AG04449 (cell line): ENCODE measurements at places on chromosomes 13 and 19.

DNA sequence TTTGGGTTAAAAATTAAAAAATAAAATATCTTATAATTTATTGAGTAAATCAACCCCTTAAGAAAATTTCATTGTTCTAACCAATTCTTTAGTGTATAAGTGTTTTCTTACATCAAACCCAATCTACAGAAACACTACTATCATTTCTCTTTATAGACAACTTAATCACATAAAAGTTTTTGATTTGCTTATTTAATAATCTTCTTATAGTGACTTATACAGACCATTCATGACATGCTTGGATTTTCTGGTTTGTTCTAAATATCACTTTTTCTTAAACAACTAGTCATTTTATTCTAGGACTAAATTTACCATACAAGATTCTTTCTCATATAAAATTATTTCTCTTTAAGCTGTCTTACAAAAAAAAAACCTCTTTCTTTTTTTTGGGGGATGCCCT lies 27.3 kb upstream of the ZSCAN5A start:
- no peak for DNase-seq

DNA sequence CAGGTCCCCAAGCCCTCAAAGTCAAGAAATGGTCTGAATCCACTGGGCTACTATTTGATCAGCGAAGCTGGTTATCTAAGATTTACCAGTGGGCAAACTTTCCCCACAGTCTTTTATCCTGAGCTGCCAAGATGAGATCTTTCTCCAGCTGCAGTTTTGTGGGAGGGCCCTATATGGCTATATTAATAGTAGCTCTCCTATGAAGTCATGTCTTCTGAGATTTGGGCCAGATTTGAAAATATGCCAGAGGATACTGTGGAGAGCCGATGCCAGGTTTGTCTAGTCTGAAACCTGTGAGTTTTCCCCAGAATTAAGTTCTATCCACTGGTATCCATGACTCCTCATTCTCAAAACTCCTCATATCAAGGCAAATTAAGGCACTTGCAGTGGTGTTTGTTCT lies 173.2 kb downstream of the FLT1 start:
- no peak for DNase-seq

- DNase-seq: no peak
These were observed 40.6 kb downstream of the KATNAL1 start for GRCh38 chr13:30266756-30267155.

- no peak for DNase-seq
These were observed 29.3 kb downstream of the SLC7A1 start for GRCh38 chr13:29566206-29566605.

- no peak for DNase-seq
These were observed 529.6 kb downstream of the FGF9 start for GRCh38 chr13:22200440-22200839.

- DNase-seq: no peak
These were observed at the start of gene SLC27A5 for GRCh38 chr19:58511353-58512208. Gene SLC27A5 (minus strand): TSS chr19:58511992. CDS start chr19:58511955, 37 bp downstream.

DNA sequence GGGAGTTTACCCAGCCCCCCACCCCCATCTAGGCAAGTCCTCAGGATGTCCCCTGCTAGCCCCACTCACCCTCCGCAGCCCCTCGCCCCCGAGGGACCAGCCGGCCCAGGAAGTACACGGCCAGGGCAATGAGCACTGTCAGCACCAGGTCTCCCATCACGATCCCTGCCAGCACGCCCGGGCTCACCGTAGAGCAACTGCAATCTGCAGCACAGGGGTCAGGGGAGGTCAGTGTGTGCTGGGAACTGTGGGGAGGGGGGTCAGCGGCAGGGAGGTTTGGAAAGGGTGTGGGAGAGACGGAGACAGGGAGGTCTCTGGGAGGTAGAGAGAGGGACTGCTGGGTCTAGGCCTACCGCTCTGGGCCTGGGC lies 734 bp downstream of the TYROBP start:
- DNase-seq: no peak

DNA sequence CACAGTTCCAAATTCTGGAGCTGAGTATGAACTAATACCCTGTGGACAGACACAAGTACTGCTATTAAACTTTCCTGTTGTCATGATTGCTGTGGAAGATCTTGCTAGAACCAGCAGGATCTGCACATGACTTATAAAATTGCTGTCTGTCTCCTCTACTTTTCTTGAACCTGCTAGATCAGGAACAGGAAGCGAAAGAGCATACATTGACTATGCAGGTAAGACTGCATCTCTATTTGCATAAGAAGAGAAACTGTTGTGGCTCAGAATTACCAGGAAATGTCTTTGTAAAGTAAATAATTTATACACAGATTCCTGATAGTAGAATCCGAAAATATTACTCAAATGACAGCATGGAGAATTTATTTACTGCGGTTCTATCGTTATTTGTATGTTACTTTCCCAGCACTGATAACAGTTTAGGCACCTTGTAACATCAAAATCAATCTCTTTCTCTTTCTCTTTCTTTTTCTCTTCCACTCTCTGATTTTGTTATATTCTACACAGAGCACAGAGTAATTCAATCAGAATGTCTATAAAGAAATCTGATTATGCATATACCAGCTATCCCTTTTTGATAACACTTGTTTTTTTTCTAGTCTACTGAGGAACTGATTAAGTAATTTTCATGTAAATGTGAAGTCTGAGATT lies 226.5 kb downstream of the MYO16 start:
- DNase-seq: no peak

DNA sequence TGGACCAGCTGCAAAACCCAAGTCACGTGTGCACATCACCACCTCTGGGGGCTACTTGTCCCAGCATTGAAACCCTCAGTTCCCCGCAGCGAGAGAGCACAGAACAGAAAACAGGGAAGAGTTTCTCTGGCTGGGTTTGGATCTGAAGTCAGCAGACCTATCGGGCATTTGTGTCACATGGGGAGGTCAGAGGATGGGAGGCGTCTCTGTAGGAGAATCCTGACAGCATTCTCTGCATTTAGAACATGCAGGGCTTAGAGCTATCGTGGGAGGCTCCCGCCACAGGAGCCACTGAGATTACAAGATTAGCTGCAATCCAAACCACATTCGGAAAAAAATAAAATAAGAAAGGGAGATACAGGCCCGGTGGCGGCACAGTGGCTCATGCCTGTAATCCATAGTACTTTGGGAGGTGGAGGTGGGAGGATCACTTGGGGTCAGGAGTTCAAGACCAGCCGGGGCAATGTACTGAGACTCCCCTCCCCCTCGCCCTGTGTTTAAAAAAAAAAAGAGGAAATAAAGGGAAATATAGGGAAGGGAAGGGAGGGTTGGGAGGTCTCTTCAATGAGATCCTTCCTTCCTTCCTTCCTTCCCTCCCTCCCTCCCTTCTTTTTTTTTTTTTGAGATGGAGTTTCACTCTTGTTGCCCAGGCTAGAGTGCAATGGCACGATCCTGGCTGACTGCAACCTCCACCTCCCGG lies 2.9 kb upstream of the TLE6 start:
- DNase-seq: no peak

DNA sequence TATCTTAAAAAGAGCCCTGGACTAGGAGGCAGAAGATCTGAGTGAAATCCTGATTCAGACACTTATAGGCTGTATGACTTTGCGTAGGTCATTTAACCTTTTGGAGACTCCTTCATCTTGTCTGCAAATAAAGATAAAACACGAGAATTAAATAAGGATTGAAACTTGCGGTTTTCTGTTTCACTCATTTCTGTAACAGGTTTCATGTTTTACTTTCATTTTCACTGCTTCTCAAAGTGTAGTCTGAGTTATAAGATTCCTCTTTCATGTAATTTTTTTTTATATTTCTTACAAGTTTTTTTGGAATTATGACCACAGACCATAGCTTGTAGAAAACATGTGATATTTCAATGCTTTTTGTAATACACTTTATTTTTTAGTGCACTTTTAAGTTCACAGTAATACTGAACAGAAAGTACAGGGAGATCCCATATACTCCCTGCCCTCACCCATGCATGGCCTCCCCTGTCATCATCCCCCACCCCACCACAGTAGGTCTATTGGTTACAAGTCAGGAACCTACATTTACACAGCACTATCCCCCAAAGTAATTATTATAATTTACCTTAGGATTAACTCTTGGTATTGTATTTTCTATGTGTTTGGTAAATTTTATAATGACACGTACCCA lies 174.6 kb downstream of the ITGBL1 start:
- DNase-seq: no peak

GRCh38 chr19:17125728-17126677 lies 50.4 kb downstream of the MYO9B start:
- DNase-seq: no peak

DNA sequence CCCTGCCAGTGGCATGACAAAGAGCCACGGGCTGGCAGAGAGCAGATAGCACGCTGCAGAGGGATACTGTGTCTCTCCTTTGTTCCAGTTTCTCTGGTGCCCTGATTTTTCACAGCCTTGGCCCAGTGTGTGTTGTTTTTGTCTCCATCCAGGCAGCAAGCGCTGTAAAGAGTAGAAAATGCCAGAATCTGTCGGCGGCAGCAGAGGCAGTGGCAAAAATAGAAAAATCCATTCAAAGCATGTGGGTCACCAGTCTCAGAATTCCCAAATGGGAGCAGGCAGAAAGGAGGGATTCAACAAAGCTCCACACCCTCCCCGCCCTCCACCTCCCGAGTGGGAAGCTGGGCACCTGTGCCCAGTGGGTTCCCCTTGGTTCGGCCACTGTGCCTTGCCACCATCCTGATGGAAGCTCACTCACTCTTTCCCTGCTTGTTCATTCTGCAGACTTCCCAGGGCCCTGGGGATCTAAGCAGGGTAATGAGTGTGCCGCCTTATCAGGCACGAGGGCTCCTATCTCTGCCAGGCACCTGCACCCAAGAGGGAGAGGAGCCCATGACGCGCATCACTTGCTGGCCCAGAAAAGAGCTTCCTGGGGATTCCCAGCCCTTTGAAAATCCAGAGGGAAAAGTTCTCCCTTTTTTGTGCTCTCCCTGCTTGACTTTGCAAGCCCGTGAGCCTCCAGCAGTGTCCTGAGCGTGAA lies 416.9 kb downstream of the IRS2 start:
- DNase-seq: no peak

DNA sequence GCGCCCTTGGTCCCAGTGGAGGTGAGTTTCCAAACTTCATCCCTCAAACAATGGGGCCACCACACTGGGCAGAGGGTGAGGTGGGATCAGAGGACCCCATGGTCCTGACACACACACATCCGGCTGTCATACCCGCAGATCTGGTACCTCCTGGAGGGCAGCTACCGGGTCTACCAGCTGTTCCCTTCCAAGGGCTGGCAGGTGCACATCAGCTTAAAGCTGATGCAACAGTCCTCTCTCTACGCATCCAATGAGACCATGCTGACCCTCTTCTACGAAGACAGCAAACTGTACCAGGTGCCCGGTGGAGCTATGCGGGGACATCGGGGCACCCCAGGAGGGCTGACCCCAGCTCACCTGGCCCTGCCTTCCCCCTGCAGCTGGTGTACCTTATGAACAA lies 14.0 kb upstream of the PSMD8 start:
- DNase-seq: no peak

DNA sequence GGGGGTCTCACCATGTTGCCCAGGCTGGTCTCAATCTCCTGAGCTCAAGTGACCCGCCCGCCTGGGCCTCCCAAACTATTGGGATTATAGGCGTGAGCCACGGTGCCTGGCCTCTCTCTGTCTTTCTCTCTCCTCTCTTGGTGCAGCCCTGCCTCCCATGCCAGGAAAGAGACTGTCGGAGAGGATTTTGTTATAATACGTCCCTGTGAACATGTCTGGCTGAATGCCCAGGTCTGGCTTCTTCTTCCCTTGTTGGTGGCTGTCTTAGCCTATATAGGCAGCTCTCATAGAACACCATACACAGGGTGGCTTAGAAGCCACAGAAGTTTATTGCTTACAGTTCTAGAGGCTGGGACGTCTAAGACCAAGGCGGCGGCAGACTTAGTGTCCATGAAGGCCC lies 46.4 kb downstream of the PEX11G start:
- no peak for DNase-seq

DNA sequence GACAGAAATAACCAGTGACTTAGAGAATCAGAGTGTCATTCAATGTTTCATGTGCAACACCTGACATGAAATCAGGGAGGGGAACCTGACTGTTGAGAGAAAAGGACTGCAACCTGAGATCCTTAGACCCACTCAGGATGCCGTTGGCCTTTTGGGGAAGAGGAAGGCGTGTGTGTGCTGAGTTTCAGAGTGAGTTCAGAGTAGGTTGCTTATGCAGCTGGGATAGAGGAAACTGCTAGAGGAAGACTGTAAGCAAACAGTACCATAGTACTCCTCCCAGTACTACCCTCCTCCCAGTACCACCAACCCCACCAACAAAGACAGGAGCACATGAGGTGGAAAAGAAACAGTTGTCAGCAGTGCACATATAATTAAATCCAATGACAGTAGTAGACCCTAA lies 63.7 kb downstream of the KL start:
- no peak for DNase-seq

- no peak for DNase-seq
These were observed 141.6 kb downstream of the RXFP2 start for GRCh38 chr13:31880851-31881494.

- no peak for DNase-seq
These were observed 1.6 kb upstream of the ZNF567 start for GRCh38 chr19:36685835-36686234.

DNA sequence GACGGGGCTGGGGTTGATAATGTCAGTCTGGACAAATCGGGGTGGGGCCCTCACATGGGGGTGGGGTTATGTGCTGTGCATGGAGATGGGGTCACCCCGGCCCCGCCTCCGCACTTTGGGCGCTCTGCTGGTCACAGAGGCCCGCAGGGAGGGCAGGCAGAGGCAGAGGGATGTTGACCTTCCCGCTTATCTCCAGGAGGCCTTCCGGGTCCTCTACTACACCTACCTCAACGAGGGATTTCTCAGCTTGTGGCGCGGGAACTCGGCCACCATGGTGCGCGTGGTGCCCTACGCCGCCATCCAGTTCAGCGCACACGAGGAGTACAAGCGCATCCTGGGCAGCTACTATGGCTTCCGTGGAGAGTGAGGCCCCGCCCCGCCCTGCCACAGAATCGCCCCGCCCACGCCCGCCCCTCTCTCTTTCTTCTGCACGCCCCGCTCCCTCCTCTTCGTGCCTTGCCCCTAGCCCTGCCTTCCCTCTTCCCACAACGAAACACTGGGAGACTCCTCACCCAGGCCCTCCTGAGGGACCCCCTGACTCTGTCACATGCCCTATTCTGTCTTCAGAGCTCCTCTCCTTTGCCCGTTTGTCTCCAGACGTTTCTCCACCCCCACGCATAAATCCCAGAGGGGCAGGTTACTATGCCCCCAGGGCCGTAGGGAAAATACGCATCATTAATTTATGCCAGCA lies 32.8 kb downstream of the TMEM161A start:
- DNase-seq: no peak
